Sigmoid colon (tissue), 7 donors: ENCODE measurements at places on chromosomes 4 and X. TPM values are rescaled to one million over a fixed set of nuclear protein-coding genes. Genes with fewer than 3 reads are reported as not detected.

ANKRD37 gene
- 8.9 TPM for total RNA-seq

PDLIM3 gene
- total RNA-seq, result 568 TPM

YY2 gene
- 3.7 TPM for total RNA-seq

CYSLTR1 gene
- total RNA-seq, result 1.2 TPM
